ENCODE measurements at places on chromosomes 2 and 18. TPM values are rescaled to one million over a fixed set of nuclear protein-coding genes. Genes with fewer than 3 reads are reported as not detected.
A peak's percentile ranks its signal among the peaks of the same experiment; 100 is the strongest.

The OXER1 gene
- total RNA-seq = not detected

The C1QL2 gene
- total RNA-seq = not detected

The LRRTM4 gene
- total RNA-seq = 0.05 TPM

The LCT gene
- total RNA-seq = 0.02 TPM

The LBX2 gene
- total RNA-seq = 0.95 TPM

The KYNU gene
- 274 TPM for total RNA-seq

The CHRNG gene
- not detected for total RNA-seq

The APLF gene
- 0.46 TPM for total RNA-seq

The G6PC2 gene
- not detected for total RNA-seq

DNA sequence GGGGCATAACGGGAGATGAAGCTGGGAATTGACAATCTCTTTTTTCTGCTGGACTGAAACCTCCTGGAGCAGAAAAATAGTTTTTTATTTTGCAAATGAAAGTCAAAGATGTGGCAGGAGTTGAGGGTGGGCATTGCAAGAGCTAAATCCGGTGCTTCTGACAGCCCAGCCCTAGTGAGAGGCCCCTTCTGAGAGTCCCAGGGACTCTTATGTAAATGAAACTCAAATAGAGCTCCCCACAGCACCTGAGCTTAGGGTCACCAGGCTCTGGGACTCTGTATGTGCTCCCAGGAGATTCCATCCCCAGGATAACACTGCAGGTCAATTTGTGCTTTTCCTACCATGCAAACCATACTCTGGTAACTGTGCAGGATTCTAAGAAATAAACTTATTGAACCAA is 192.8 kb downstream of the ANKRD30B start:
- no peak for DNase-seq

- no peak for DNase-seq
Measured at GRCh38 chr18:54183390-54183789, 41.1 kb downstream of the MBD2 start.

- DNase-seq = no peak
Measured at GRCh38 chr2:217421834-217422233, 562.0 kb upstream of the TNP1 start.

- no peak for DNase-seq
Measured at GRCh38 chr2:143640826-143641225, 511.6 kb downstream of the ARHGAP15 start.

- DNase-seq = no peak
Measured at GRCh38 chr18:46574000-46574742, 82.8 kb downstream of the LOXHD1 start.

DNA sequence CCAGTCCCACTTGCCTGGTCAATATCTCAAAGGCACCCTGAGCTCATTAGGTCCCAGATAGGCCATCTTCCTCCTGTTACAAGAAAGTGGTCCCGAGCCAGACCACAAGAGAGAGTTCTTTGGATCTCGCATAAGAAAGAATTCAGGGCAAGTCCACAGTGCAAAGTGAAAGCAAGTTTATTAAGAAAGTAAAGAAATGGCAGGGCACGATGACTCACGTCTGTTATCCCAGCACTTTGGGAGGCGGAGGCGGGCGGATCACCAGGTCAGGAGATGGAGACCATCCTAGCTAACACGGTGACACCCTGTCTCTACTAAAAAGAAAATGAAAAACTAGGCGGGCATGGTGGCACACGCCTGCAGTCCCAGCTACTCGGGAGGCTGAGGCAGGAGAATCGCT is 10.8 kb upstream of the SMAD7 start:
- DNase-seq = no peak

DNA sequence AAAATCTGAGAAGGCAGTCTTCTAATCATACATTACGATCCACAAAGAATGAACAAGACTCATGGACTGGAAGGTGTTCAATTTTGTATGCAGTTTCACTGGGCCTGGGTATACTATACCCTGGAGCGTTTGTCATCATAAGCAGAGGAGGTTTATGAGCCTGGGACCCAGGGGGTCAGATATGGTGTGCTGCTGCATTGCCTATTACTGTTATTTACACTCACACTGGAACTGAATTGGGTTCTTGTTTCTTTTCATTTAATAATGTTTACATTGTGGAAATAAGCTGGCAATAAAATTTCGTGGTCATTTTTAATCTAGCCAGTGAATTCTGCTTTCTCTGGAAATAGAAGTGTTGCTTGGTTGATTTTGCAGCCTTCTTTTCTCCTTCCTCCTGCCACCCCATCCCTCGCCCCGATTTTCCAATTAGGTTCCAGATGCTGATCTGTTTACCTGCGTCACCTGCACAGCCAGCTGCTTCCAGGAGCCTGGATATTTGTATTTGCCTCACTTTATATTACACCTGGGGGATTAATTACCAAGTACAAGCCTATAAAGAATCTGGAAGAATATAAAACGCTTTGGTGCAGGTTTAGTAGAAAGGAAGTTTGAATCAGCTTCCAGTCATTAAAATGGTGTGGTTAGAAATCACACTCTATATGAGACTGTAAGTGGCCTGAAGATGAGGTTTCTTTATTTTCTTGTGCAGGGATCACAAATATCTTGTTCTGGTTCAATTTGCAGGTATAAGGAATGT is 234.4 kb downstream of the SOCS6 start:
- no peak for DNase-seq

DNA sequence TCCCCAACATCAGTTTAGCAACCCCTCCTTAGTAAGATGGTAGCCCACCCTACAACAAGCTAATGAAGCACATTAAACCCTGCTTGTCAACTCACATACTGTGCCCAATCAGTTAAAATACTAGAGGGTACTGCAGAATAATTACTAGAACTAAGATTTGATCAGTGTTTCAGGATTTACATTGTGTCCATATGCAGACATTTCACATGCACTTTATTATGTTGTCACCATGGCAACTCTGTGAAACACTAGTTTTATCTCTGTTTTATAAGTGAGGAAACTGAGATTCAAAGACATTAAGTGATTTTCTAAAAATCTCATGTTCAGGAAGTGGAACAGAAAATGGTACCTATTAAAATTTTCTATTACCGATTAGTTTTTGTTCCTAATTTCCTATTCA is 61.7 kb downstream of the CYBRD1 start:
- DNase-seq = no peak

DNA sequence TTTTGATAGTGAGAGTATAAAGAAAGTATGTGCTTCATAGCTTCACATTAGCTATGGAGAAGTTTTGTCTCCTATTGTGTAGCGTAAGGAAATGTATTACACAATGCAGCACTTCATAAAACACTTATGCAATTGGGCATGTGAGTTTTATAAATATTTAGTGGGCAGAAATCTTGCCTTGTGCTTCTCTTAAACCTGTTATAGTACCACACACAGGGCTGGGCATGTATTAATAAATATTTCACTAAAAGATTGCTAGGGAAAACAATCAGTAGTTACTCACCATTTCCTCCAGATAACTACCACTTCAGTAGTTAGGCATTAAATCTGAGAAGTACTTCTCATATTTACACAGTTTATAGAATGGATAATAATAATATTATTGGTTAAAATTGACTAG is 1080.8 kb upstream of the PIK3C3 start:
- DNase-seq = no peak

- no peak for DNase-seq
Measured at GRCh38 chr2:29962922-29963321, 41.5 kb upstream of the ALK start.

DNA sequence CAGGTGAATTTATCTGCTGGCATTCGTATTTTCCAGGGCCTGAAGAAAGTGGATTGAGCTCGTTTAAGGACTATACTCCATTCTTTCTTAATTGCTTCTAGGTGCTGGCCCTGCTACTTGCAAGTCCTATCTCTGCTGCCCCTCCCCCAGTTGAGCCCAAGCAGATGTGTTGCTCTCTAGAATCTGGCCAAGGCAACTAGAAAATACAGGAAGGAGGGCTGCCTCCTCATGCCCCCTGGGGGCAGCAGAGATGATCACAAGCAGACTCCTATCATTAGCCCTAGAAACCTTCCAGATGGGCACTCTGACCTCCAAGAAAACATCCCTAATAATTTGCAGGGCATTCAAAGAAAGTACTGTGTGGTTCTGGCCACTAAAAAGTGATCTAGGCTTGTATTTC is 72.5 kb upstream of the CYP26B1 start:
- DNase-seq = peak; percentile 14

- DNase-seq = no peak
Measured at GRCh38 chr2:158688721-158689120, 106.4 kb upstream of the DAPL1 start.

GRCh38 chr2:189305291-189305943 is 125.9 kb upstream of the COL5A2 start:
- no peak for DNase-seq

DNA sequence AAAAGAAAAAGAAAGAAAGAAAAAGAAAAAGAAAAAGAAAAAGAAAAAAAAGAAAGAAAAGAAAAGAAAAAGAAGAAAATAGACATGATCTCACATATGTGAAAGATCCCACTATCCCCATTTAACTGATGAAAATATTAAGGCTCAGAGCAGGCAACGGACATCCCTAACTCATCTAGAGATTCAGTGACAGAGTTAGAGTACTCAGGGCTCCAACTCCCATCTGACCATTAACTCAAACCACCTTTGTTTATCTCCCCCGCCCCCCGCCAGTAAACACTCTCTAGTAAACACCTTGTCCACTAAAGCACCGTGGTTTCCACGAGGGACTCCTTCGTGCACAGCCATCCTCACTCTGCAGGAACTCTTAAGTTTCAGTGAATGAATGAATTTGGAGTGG is 142.9 kb downstream of the TGIF1 start:
- DNase-seq = no peak

- DNase-seq = no peak
Measured at GRCh38 chr2:69225933-69226332, 161.1 kb downstream of the GFPT1 start.

DNA sequence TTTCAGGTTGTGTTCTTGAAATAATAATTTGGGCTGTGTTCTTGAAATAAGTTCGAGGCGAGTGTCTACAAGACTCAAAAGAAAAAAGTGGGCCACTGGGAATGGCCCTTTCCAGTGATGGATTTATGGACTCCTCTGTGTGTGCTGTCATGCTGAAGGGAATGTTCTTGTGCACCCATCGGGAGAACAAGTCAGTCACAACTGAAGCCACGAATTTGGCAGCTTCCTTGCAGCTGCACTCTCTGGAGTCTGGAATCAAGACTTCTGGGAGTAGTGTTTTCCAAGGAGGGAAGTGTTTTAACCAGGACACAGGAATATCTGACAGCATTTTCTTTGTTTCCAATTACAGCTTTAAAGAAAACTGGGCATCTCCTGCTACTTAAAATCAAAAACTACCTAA is 620 bp downstream of the SLC14A1 start:
- no peak for DNase-seq

DNA sequence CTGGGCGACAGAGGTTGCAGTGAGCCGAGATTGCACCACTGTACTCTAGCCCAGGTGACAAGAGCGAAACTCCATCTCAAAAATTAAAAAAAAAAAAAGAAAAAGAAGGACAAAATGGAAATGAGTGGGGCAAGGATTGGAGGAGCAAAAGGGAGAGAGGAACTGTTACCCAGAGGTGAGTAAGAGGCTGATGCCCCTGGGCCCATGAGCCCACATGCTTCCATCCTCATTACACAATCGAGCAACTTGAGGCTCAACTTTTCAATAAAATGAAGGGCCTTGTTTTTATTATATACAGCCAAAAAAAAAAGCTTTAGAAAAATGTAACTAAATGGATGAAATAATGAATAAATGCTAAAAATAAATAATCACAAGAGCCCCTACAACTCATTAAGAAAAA is 91.7 kb upstream of the YWHAQ start:
- no peak for DNase-seq

- no peak for DNase-seq
Measured at GRCh38 chr18:9140381-9140780, 3.8 kb downstream of the ANKRD12 start.

DNA sequence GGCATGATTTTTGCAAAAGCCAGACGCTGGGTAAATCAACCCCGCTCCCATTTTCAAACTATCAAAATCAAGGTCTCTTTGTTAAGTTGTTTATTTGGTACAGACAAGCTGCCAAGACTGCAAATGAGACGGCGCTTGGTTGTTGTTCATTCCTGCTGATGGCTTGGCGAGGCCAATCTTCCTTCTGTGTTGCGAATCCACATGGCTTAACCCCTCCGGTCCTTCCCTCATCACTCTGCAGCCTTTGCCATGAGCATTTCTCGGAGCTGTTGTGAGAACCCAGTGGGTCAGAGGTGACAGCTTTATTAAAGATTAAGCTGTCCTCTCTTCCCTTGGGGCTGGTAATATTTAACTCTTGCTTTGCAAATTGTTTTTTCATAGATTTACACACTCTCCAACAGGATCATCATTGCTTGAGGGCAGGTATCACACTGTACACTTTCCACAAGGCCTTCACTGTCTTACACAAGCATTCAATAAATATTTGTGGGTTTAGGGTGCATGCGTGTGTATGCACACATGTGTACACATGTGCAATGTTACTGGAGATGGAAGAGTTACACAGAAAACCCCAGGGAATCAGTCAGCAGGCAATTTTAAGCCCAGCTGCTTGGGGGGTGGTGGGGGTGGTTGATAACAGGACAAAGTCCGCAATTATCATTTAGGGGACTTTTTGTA is 27.8 kb upstream of the KCNF1 start:
- no peak for DNase-seq

DNA sequence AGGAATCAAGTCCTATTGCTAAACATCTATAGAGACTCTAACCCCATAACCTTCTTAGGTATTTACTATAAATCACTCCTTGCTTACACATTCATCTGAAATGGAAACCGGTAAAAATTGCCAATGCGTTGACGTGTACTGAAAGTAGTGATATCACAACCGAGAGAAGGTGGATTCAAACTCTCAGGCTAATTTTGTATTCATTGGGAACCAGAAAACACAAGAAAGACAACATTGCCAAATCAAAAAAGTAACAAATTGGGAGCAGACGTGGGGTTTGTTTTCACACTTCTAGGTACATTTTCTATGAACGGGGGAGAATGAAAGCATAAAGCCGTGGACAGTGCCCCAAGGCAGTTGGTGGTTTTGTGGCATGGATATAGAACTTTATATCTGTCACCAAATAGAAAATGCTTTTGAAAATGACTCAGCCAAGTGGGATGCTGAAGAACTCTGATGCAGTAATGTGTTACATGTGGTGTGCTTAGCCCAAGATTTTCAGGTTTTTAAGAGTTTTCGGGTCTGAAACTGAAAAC is 155.1 kb upstream of the RASGRP3 start:
- DNase-seq = no peak

- DNase-seq = no peak
Measured at GRCh38 chr2:234193977-234194563, 143.6 kb downstream of the SPP2 start.

GRCh38 chr18:13465124-13465446 is 246.5 kb downstream of the LDLRAD4 start:
- DNase-seq = no peak

DNA sequence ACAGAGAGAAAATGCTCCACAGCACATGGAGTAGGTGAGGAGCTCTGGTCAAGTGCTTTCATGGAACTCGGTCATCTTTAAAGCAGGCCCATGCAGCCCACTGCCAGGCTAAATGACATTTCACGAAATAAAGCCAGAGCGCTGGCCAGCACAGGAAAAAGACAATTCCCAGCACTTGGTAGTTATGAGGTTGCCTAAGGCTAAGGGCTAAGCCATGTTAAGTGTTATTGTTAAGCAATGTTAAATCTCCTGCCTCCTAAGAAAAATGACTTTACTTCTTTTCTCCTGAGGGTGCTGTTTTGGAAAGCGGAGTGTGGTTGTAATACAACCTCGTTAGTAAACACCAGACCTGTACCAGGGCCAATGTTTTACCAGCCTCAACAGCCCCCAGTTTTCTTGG is 125.9 kb upstream of the NRP2 start:
- no peak for DNase-seq

Data from NCI-H460 (cell line).